ENCODE measurements at places on chromosomes 4 and X. TPM values are rescaled to one million over a fixed set of nuclear protein-coding genes. Genes with fewer than 3 reads are reported as not detected.

The DCAF8L2 gene
- not detected for polyA plus RNA-seq

The CLNK gene
- not detected for polyA plus RNA-seq

The SEL1L3 gene
- 25.0 TPM for polyA plus RNA-seq

The ADAM29 gene
- not detected for polyA plus RNA-seq
